HT1080 (cell line): ENCODE measurements at places on chromosomes 2 and 18. TPM values are rescaled to one million over a fixed set of nuclear protein-coding genes. Genes with fewer than 3 reads are reported as not detected.

The AQP12B gene
- not detected in 2 replicates for total RNA-seq

The VWA3B gene
- total RNA-seq, result not detected in 2 replicates

The HOXD3 gene
- not detected in 2 replicates for total RNA-seq

The STAT4 gene
- not detected in 2 replicates for total RNA-seq

The SLC5A7 gene
- total RNA-seq, result not detected in 2 replicates

The SLC19A3 gene
- total RNA-seq, result not detected in 2 replicates

The ESPNL gene
- total RNA-seq, result 0.27 and 0.85 TPM in 2 replicates

The LOXL3 gene
- 48.5 and 49.8 TPM in 2 replicates for total RNA-seq

The TTN gene
- total RNA-seq, result 0.03 and 0.23 TPM in 2 replicates

The GPAT2 gene
- total RNA-seq, result not detected in 2 replicates

The GKN2 gene
- total RNA-seq, result not detected in 2 replicates

The UGT1A9 gene
- not detected in 2 replicates for total RNA-seq

The COLEC11 gene
- 0.72 and 2.2 TPM in 2 replicates for total RNA-seq

The MSH6 gene
- 119 and 155 TPM in 2 replicates for total RNA-seq

The COL4A4 gene
- total RNA-seq, result 0.10 and 0.14 TPM in 2 replicates

The CNTNAP5 gene
- 0.10 and 0.11 TPM in 2 replicates for total RNA-seq

The PJVK gene
- 0.39 and 0.47 TPM in 2 replicates for total RNA-seq

The NRP2 gene
- 62.1 and 62.4 TPM in 2 replicates for total RNA-seq

The ICOS gene
- not detected in 2 replicates for total RNA-seq

The ASNSD1 gene
- total RNA-seq, result 66.2 and 68.9 TPM in 2 replicates

The SERPINB12 gene
- not detected in 2 replicates for total RNA-seq

The SMAD7 gene
- 17.8 and 19.6 TPM in 2 replicates for total RNA-seq

The DTNB gene
- 6.0 and 9.1 TPM in 2 replicates for total RNA-seq

The KCNS3 gene
- total RNA-seq, result 8.8 and 9.9 TPM in 2 replicates

The LINC00305 gene
- total RNA-seq, result not detected in 2 replicates

The KCNIP3 gene
- 0.71 and 1.6 TPM in 2 replicates for total RNA-seq

The SCYGR4 gene
- not detected in 2 replicates for total RNA-seq

The CRYGD gene
- not detected in 2 replicates for total RNA-seq

The CYP27C1 gene
- 1.4 and 1.5 TPM in 2 replicates for total RNA-seq

The RGPD4 gene
- total RNA-seq, result not detected in 2 replicates
